Large intestine (tissue), 12 donors: ENCODE measurements at places on chromosomes 12 and 14.

- no peak for DNase-seq
Measured at GRCh38 chr12:89414851-89415250, 62.5 kb upstream of the DUSP6 start.

DNA sequence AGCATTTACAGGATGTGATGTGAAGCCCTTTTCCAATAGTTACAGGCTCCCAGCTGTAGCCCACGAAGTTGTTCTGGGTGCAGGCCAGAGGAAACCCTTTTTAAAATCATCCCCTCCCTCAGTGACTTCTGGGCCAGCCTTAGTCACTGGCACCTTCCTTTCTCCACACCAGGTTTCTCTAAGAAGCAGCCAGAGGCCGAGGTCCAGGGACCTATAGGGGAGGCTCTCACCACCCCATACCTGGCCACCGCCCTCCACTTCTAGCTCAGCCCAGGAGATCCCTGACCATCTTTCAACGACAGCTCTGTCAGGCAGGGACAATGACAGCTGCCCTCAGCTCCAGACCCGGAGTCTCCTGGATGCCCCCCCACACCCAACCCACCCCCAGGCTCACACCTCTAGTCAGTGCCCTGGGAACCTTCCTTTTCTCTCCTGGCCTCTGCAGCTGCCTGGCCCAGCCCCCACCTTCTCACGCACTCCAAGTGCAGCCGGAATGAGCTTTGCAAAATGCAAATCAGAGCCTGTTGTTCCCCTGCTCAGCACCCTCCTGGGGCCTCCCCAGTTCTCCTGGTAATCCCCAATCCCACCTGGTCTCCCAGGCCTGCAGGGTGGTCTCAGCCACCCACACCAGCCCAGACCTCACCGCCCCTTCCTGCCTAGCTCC, 46.7 kb downstream of the TESC start:
- DNase-seq = no peak

- no peak for DNase-seq
Measured at GRCh38 chr12:80299219-80299618, 144.8 kb upstream of the PTPRQ start.

DNA sequence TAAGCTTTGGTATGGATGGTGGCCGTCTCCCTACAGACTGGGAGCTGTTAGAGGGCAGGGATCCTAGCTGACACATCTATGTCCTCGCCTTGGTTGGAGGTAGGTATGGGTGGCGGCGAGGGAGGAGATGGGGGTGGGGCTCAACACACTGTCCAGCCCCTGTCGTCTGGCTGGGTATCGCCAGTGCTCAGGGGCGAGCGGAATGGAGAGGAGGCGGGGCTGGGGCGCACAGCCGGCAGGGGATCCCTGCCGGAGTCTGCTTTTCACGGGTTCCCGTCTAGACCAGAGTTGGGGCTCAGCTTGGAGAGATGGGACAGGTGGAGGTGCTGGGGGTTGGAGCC, 16.1 kb downstream of the TAMALIN start:
- peak; percentile 62 for DNase-seq

GRCh38 chr12:72031066-72031465, 92.4 kb downstream of the TPH2 start:
- DNase-seq = peak; percentile 76

DNA sequence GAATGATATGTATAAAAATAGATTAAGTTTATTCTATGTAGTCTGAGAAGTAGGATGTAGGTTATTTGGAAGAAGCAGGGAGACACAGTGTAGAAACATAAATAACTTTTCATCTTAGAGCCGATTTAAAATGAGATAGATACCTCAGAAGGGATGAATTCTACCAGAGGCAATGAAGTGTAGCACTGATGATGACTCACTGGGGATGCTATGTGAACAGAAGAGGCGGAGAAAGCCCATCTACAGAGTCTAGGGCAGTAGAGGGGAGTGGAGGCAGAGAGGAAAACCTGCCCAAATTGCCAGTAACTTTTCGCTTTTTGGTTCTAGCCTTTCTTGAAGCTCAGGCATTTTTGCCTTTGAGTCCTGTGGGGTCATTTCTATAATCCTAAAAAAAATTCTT, 451.8 kb downstream of the ATP23 start:
- no peak for DNase-seq

DNA sequence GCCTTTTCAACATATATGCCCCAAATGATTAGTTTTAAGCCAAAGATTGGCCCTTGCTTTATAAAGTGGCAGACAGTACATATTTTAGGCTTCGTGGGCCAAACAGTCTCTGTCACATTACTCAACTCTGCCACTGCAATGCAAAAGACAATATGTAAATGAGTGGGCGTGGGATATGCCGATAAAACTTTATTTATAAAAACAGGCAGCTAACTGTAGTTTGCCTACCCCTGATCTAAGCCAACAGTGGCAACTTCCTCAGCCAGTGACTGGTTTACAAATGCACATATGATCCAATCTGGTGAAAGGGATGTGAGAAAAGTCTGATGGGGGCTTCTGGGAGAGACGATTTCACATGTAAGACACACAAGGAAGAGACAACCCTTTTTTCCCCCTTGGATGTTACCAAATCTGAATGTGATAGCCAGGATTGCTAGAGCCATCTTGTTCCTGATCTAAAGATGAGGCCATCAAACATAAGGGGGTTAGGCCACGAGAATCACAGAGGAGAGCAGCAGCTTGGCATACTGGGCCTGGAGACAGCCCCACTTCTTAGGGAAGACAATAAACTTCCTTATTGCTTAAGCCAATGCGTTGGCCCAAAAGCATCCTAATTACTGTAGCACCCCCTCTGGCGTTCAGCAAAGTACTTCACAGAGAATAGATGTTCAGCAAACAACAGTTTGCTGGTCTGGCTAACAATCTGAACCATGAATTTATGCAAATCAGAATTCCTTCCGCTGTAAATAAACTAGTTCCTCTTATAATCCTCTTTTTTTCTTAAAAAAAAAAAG, 75.2 kb upstream of the TMCC3 start:
- DNase-seq = no peak

GRCh38 chr12:4830556-4831210, 79.0 kb upstream of the KCNA1 start:
- no peak for DNase-seq

DNA sequence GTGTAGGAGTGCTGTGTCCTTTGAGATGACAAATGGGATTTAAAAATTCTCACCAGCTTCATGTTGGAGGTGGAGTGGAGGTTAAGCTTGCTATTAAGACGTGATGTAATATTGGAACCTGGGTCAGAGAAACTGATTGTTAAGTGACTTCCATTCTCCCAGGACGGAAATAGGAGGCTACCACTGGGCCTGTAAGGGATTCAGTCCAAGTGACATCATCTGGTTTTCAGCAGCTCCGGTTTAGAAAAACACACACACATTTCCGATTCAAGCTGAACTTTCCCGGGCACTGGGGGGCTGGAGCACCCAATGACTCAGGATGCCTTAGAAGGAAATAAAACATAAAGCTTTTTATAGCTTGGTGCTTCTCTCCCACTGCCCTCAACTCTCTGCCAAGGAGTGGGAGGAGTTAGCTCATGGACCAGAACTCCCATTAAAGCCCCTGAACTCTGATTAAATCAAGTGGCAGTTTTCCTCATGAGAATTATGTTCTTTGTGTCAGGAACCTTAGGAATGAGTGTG, 12.4 kb downstream of the CALM1 start:
- DNase-seq = peak; percentile 45

DNA sequence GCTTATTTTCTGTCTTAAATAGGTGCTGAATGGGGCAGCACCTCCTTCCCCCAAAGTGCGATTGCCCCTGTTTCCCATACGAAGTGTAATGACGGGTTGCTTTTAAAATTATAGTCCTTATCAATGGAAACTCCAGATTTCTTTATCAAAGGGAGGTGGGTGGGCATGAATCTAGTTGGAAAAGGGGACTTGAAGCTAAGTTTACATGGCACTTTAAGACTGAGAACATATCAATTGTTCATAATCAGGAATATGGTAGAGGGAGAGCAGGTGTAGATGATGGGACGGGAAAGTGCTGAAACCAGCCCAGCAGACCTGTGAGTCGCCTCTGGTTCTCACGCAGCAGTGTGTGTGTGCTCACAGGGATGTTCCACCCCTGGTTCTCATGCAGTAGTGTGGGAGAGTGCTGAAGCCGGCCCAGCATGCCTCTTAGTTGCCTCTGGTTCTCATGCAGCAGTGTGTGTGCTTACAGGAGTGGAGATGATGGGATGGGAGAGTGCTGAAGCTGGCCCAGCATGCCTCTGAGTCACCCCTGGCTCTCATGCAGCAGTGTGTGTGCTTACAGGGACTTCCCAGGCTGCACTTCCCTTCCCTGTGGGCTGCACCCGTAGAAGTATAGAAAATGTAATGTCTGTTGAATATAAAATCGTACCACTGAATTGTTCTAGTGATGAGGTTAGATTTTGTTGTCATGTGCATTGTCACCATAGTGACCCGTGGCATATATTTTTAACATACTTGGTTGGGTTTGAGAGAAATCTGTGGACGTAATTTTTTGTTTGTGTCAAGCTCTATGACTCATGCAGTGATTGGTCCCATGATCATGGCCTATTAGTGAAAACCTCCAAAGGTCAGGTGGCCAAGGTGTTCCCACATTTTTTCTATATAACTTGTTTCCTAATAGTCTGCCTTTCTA, 51.6 kb downstream of the GPATCH2L start:
- peak; percentile 12 for DNase-seq

DNA sequence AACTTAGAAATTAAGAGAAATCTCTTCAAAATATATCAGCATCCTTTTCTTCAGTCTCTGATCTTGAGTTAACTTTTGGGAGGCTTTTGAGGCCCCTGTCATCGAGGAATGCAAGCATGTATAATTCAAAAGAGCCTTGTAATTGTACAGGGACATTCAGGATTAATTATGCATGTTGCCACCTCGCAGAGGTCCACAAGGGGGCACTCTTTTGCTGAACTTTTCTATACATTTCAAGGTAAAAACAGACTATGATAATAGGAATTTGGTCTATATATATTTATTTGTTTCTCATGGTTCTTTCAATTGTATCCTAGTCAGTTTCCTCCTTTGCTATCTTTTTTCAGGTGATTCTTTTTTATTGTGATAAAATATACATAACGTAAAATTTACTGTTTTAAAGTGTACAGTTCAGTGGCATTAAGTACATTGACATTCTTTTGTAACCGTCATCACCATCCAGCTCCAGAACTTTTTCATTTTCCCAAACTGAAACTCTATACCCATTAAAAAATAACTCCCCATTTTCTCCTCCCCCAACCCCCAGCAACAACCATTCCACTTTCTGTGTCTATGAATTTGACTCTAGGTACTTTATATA, 47.0 kb upstream of the SLC2A13 start:
- DNase-seq = peak; percentile 23

DNA sequence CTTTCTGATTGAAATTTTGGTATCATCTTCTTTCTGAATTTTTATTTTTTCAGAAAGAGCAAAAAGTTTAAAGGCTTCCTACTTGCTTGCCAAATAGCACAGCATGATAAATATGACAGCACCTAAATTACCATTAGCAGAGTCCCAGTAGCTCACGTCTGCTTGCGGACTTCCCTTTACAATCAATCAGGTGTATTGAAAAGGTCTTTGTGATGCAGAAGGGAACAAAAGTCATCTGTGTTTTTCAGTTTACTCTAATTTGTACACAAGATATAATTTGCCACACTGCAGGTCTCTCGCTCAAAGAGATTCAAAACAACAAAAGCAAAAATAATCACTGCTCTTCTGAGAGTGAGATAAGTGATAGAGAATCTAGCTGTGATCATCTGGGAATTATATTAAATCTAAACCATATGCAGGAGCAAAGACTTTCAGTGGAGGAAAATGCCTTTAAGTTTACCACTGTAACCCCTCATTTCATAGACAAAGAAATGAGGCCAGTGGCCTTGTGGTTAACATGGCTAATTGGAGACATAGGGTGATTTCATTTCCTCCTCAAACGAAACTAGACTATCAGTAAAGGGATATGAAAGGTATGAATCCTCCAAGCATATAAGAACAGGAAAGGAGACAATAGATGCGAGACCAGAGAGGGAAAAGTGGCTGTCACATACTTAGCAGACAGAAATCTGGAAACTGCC, 240.8 kb upstream of the TMPO start:
- DNase-seq = no peak

DNA sequence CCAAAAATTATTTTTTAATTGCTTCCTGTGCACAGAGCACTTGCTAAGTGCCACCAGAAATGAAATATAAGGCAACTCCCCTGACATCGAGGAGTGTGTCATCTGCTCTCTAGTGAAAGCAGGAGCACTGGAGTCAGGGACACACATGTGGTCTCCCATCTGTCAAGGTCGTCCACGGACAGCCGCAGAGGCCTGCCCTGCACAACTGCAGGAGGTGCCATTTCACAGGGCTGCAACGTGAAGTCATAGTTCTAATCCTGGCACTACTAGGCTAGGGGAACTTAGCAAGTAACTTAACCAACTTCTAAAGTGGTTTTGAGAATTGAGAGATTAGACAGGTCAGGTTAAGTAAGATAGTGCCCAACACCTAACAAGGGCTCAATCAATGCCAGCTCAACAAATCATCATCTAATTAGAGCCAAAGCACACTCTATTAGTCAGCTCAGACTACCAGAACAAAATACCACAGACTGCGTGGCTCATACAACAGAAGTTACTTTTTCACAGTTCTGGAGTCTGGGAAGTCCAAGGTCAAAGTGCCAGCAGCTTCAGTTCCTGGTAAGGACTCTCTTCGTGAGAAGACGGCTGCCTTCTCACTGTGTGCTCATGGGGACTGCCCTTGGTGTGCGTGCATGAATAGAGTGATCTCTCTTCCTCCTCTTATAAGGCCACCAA, 30.7 kb downstream of the FOXN3 start:
- no peak for DNase-seq

DNA sequence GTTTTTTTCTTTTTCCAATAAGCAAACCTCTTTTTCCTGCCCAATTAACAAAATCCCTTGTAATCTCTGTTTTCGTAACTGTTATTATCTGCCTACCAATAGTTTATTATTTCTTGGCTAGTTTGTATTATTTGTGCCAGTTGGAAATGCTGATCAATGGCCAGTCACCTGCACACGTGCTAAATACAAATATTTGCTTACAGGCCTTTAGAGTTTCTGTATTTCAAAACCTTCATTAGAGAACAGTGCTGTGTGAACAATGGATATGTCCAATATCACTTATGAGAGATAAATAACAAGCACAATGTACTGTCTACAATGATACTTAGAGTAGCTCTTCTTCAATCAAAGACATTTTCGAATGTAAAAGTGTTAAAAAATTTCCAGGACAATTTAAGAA, 10.8 kb upstream of the DYRK2 start:
- no peak for DNase-seq

- no peak for DNase-seq
Measured at GRCh38 chr12:3247077-3247476, 169.9 kb downstream of the TSPAN9 start.
